T-helper 1 cell (primary cell): ENCODE measurements at places on chromosomes 5 and 9.

DNA sequence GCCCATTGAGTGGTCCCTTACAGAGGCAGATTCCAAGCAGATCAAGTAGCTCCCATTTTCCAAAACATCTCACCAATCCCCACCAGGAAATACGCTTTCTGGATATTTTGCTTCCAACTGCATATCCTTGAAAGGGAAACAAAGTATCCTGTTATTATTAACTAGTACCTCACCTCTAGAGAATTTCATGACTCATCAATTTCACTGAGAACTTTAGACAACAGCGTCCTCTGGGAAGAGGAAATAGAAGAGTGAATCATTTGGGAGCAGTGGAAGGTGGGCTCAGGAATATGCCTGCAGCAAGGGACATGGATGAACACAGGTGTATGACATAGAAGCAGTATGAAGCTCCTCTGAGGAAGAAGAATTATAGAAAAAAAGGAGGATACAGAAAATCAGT is 186.7 kb downstream of the MARCHF11 start:
- no peak for DNase-seq

GRCh38 chr5:41832430-41832829 is 37.8 kb downstream of the OXCT1 start:
- no peak for DNase-seq

- DNase-seq, result no peak
Observed at GRCh38 chr5:22577711-22578110, 275.4 kb downstream of the CDH12 start.

GRCh38 chr5:108196276-108196675 is 185.6 kb downstream of the FBXL17 start:
- DNase-seq, result no peak

- DNase-seq, result no peak
Observed at GRCh38 chr5:110203661-110204060, 513.9 kb downstream of the MAN2A1 start.

GRCh38 chr5:36494028-36494427 is 112.4 kb upstream of the SLC1A3 start:
- no peak for DNase-seq

DNA sequence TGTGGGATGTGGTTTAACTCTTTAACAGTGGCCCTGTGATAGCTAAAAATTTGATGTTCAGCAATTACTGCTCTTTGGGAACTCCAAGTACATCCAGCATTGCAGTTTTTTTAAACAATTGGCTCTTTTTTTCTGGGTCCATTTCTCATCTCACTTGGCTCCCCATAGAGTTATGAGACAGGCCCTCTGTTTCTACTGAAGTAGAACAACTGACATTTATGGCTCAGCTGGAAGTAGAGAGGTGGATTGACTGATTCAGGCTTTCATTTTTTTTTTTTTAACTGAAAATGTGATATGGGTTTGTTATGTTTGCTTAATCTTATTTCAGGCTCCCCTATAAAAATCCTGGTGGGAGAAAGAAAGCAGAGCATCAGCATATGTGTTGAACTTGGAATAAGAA is 96.6 kb upstream of the CD180 start:
- DNase-seq, result no peak

- DNase-seq, result no peak
Observed at GRCh38 chr9:93057042-93057702, 1.3 kb upstream of the SUSD3 start.
